ENCODE measurements at places on chromosomes 4 and X.

GRCh38 chr4:41141900-41142299, 72.4 kb downstream of the APBB2 start:
- DNase-seq = no peak

GRCh38 chr4:107725281-107725859, 5.3 kb upstream of the PAPSS1 start:
- no peak for DNase-seq

- no peak for DNase-seq
These were observed 11.6 kb upstream of the CTBP1 start for GRCh38 chr4:1260418-1261106.

- no peak for DNase-seq
These were observed 4.5 kb downstream of the XK start for GRCh38 chrX:37690119-37690518.

DNA sequence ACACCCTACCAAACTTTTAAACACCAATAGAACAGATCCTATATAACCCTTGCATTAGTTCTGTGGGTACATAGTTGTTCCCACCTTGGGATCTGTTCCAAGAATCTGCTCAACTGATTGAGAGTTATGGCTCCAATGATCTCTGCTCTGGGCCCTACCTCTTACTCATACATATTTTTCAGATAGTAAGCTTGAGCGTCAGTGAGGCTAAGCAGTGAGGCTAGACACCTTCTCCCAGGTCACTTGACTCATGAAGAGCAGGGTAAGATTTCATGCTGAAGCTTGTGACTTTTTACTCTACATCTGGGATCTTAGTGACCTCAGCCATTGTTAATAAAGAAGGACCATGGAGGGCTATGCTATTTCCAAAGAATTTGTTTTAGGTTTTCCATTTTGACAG, 23.1 kb upstream of the TNIP3 start:
- no peak for DNase-seq

- peak; percentile 28 for DNase-seq
These were observed 76.8 kb downstream of the JAKMIP1 start for GRCh38 chr4:6123541-6123940.

DNA sequence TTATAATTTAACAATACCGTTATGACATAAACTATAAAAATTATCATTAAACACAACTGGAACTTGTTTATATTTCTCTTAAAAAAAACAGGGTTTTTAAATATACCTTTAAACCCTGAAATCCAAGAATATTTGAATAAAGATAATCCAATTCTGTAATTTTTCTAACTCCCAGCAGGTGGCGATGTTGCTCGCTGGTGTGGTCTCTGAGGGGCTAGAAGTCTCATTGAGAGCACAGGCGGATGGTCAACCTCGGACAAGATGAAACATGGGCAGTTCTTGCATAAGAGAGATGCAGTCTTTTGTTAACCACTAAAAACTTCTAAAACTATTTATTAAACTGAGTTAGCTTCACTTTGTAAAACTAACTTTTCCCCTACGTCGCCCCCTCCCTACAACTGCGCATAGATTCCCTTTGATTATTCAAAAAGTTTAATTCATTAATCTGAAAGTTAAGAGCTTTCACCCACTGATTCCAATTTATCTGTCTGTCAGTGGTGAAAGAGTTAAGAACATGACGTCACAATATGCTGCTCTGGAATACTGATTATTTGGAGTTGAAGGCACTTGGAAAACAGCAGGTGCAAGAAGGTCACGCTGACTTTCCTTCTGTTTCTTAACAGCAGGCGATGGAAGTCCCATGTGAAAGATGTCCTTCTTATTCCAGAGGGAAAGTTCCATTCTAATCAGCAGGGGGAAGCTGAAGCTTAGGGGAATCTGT, 29.5 kb downstream of the DMP1 start:
- DNase-seq = peak; percentile 64
